ENCODE measurements at places on chromosomes 2 and 18.

DNA sequence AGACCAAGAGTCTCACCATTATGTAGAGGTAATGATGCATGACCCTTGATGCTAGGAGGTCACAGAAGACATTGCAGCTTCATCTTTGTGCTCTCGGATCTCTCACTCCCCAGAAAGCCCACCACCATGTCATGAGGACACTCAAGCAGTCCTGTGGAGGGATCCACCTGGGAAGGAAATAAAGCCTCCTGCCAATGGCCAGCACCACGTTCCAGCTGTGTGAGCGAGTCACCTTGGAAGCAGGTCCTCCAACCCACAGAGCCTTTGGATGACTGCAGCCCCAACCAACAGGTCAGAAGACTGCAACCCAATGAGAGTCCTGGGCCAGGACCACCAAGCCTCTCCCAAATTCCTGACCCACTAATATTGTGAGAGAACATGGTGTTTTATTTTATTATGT lies 38.4 kb downstream of the CYP26B1 start:
- DNase-seq, result no peak

- DNase-seq, result no peak
Observed at GRCh38 chr18:79784071-79784913, 13.4 kb upstream of the KCNG2 start.

DNA sequence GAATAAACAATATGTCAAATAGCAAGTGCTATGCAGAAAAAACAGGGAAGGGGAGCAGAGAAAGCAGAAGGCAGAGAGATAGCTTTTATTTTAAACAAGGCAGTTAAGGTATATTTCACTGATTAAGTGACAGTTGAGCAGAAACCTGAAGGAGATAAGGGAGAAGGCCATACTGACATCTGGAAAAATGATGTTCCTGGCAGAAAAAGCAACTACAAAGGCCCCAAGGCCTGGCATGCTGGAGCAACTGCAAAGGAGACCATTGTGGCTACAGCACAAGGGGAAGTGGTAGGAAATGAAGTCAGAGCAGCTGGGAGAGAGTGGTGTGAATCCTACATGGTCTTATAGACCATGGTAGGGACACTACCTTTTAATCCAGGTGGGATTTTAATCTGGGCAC lies 8.9 kb upstream of the PCBP1 start:
- peak; percentile 66 for DNase-seq

DNA sequence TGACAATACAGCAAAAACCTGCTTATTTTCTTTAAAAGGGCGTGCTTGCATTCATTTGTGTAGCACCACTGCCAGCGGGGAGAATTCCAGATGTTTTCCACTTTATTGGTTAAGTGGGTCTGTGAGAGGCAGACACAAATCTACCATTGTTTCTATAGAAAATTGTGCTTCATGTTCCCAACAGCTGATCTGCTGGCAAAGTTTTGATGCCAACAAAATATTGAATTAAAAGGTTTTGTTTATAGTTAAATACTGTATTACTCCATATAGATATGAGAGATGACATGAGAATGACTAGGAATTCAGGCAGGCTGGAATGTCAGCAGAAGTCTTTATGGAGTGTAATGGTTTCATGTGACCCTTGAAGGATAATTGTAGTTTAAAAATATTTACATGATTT lies 182.7 kb downstream of the MC4R start:
- DNase-seq, result no peak

GRCh38 chr2:15911686-15912085 lies 28.7 kb upstream of the MYCN start:
- DNase-seq, result no peak

- DNase-seq, result no peak
Observed at GRCh38 chr2:71749671-71750101, 296.3 kb downstream of the DYSF start.
